ENCODE measurements at places on chromosomes 4 and X.

DNA sequence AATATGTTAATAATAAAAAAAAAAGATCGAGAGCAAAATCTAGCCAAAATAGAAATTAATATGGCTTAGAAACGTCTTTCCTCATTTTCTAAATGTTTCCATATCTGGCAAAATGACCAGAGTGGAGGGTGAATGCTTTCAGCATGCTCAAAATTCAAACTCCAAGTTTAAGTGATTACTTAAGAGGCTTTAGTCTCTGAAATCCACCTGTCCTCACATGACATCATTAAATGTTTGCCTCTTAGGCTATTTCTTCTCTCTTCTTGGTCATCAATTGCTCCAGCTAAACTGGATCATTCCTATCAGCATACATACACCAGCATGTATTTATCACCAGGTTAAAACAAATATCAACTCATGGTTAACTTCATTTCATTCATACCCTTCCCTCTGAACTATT lies 54.5 kb upstream of the ATXN3L start:
- DNase-seq, result no peak

DNA sequence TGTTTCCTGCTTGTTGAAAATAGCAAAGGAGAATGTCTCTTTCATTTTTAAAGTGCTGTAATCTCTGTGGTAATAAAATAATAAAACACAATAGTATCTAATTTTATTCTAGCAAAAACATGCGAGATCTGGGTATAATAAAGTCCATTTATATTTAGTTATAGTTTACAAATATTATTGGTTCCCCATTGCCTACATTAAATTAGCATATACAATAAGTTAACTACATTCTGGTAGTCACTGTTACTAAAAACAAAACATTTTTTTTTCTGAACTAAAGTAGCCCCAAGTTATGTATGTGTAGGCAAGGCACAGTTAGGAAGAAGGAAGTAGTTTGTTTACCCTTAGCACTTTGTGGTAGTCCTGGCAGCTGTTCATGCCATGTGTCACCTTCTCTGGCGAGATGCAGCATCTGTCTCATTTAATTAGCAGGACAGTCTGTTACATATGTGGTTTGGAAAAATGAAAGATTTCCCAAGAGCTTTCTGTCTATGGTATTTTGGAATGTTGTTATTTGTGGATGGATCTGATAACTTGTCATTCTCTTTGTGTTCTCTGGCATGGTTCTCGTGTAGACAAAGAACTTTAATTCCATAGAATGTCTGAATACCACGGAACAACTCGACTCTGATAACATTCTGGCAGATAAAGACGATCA lies 231.3 kb upstream of the PITX2 start:
- DNase-seq, result no peak

DNA sequence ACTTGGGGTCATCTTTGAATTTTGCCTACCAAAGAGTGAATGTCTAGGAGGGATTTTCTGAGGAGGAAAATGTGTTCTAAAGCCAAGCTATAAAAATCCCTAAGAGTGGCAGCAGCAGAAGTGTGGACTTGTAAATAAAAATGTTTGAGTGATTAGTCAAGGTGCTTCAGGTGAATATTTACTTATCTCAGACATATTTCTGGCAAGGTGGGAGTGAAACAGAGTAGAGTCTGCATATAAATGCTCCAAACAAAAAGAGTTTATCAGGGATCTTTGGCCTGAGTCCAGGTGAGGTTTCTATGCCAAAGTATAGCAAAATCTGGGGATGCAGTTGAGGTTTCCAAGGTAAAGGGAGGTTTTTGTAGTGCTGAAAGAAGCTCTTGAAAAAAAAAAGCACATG lies 19.7 kb downstream of the CYSLTR1 start:
- DNase-seq, result no peak

DNA sequence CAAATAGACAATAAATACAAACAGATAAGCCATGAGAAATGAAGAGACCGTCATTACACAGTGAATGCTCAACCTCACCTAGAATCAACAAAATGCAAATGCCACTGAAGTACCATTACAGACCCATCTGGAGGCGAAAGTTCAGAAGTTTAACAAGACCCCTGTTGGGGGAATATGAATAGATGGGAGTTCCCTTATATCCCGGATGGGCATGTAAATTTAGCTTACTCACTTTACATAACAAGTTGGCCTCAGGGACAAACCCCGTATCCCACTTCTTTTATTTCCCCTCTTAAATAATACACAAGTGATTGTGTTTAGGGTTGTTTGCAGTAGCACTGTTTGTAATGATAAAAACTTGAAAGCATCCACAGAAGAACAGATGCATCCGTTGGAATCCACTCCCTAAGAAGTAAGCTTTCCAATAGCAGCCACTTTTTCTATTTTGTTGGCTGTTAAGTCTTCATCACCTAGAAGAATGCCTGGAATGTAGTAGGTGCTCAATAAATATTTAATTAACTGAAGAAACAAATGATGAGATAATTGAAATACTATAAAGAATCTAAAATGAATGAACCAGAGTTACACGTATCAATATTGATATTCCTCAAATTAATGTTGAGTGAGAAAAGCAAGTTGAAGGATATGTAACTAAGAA lies 1076.3 kb upstream of the TENM3 start:
- DNase-seq, result no peak

DNA sequence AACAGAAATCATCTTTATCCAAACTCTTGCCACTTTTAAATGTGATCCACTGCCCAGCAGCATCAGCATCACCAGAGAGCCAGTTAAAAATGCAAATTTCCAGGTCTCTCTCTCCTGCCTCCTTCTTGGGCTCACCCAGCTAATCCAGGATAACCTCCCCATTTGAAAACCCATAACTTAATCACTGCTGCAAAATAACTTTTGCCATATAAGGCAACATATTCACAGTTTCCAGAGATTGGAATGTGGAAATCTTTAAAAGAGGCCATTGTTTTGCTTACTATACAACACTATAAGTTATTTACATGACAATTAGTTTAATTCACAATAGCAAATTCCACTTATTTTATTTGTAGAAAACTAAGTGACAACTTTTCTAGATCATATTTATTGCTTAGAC lies 4.8 kb upstream of the EXOSC9 start:
- DNase-seq, result no peak

- DNase-seq, result no peak
Observed at GRCh38 chr4:17876943-17877342, 66.2 kb downstream of the NCAPG start.

DNA sequence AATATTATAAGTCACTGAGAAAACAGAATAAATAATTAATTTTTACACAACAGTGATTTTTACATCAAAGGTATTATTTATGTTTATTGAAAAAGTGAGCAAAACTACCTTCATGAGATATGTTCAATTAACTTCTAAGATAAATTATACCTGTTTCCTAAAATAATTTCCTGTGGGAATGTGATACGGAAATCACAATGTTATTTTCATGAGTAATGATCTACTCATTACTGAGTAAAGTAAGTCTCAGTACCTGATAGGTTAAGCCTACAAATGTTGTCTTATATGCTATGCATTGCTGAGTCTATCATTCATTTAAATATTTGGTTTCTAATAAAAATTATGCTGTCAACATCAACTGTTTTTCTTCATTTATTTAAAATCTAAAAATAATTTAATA lies 324.0 kb downstream of the STPG2 start:
- no peak for DNase-seq

GRCh38 chrX:41144873-41145272 lies 59.6 kb downstream of the USP9X start:
- DNase-seq, result no peak

DNA sequence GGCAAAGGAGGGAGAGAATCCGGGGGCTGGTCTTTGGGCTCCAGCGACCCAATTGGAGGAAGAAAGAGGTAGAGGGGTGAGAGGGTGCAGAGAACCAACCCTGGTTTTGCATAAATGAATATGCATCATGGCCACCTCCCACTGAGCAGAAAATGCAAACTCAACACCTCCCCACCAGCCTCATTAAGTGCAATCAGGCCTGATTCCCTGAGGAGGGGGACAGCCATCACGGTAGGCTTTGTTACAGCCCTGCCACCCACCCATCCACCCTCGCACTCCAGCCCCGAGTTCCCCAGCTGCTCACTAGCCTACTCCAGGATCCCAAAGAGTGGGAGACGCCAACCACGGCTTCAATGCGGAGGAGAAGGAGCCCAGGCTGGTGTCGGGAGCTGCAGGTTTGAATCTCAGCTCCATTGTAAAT lies 48.3 kb upstream of the MAN2B2 start:
- DNase-seq, result no peak

DNA sequence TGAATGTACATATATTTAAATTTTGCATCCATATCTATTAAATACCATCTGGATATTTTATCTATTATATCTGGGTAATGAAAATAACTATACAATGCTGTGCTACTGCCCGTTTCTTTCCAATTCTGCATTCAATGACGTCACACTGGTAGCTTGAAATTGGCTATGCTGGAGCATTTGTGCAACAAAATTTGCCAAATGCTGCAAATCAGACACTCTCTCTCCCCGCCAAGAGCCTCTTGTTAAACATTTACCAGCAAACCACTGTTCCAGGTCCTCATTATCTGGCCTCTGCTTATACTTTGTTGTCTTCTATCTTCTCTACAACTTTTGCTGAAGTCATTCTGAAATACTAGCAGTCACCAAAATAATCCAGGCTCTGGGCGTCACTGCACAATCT lies 938.4 kb upstream of the FTHL17 start:
- DNase-seq, result no peak

DNA sequence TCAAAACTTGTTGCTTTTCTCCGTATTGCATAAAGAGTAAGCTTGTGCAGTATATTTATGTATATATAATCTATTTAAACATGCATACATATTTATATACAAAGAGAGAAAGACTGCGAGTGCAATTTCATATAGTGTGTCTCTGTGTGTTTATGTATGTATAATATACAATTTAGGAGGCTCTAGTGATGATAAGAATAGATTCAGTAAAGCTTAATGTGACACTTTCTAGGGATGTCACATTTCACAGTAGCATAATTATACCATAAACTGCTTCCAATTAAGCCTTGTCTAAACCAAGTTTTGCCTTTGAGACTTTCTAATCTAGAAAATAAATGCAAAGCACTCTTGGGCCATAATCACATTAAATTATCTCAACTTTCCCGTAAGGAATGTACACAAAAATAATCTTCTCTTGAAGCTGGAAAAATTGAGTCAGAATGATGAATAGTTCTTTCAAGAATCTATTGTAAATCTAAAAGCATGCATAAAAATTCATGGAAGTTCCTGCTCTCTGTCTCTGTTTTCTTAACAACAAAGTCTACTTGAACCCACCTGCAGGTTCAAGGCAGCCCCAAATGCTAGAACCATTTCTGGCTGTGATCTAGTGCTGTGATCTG lies 114.1 kb upstream of the NPY2R start:
- DNase-seq, result no peak

- no peak for DNase-seq
Observed at GRCh38 chr4:40240040-40240653, 43.3 kb downstream of the RHOH start.

DNA sequence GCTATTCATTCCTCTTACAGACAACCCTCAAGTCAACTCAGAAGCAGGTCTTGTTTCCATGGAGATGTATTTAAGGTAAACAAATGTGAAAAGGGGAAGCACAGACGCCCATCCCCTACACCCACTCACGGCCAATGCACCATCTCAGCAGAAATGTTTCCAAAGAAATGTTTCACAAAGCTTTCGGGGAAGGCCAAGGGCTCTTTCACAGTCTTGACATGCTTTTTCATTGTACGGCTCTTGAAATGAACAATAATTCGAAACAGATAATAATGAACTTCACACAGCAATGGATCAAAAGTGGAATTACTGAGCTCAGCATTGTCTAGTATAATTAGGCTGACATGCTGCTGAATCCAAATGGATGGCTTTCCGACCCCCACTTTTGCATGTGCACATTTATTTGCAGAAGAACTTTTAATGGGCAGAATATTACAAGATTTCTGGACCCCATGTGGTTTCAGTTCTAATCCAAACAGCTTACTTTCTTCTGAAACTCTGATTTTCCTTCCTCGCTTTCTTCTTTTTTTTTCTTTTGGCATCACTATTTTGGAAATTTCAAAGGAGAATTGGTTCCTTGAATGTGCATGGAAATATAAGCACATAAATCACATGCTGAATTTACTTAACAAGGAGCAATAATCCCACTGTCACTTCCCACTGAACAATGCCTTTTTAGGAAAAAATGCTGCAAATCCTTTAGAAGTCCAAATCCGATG lies 160.9 kb downstream of the SMIM20 start:
- DNase-seq, result peak; percentile 38

- no peak for DNase-seq
Observed at GRCh38 chr4:109315818-109316217, 13.4 kb upstream of the COL25A1 start.

- no peak for DNase-seq
Observed at GRCh38 chrX:99705701-99706100, 704.4 kb downstream of the PCDH19 start.

DNA sequence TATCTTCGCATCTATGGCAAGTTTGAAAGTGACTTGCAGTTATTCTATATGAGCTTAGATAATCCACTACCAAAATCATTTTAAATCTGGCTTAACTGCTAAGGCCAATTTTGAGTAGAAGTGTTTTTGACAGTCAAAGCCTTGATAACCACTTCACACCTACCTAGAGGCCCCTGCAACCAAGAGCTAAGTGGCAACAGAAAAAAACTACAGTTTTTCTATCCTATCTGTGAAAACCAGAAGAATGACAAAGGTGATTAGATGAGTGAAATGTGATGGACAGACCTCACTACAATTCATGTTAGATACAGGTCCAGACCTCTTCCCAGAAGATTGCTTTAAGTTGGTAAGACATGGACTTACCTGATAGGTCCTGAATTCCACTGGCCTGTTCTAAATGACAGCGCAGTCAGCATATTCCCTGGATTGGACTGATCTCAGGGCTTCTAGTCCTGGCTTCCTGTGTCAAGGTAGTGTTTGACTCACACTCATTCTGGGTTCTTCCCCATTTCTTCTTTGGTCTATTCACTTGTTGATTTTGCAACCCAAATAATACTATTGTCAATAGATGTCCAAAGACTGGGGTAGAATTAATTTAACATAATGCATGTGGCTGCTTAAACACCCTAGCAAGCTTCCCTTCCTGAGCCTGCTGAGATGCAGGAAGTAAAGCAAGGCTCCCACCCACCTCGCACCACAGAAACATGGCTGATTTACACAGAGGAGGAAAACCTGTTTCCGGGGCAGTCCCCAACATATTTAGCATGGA lies 65.1 kb downstream of the PPP3CA start:
- DNase-seq, result peak; percentile 21

DNA sequence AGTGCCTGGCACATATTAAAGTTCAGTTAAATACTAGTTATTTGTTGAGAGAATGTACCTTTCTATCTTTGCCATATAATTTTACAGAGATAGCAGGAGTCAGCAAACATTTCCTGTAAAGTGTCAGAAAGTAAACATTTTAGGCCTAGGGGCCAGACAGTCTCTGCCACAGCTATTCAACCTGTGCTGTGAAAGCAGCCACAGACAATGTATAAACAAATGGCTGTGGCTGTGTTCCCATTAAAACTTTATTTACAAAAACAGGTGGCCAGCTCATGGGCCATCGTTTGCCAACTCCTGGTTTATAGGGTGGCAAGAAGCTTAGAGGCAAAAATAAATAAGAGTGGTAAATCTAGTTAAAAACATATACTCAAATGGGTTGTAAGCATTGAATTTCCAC lies 34.0 kb upstream of the BRS3 start:
- no peak for DNase-seq

GRCh38 chr4:168797194-168797593 lies 212.9 kb downstream of the CBR4 start:
- DNase-seq, result no peak

- DNase-seq, result no peak
Observed at GRCh38 chrX:65874765-65875164, 165.1 kb downstream of the VSIG4 start.

GRCh38 chr4:104330125-104330905 lies 164.4 kb downstream of the CXXC4 start:
- no peak for DNase-seq

- DNase-seq, result no peak
Observed at GRCh38 chrX:81779701-81780100, 577.8 kb downstream of the SH3BGRL start.

Data from stimulated activated CD8-positive, alpha-beta memory T cell treated with anti-CD3 and anti-CD28 coated beads, Interleukin-7, amount 100 ng/mL, for 4 hours (primary cell).